Right kidney (tissue), 9 donors: ENCODE measurements at places on chromosomes 2 and 18.

DNA sequence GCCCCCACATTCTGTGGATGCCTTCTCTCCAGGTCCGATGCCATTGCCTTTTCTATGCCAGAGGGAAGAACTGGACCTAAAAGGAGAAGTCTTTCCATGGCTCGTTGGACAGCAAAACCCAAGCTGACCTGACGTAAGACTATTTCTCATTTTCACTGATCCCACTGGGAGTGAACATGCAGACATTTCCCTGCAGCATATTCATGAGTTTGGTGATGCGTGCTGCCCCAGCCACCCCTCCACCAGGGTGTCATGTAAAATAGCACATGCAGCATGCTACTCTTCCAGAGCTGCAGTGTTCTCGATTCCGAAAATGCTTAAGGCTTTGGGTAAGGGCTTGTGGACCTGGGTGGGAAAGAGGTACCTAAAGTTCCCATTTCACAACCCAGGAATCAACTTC lies 221.2 kb downstream of the UXS1 start:
- no peak for DNase-seq

DNA sequence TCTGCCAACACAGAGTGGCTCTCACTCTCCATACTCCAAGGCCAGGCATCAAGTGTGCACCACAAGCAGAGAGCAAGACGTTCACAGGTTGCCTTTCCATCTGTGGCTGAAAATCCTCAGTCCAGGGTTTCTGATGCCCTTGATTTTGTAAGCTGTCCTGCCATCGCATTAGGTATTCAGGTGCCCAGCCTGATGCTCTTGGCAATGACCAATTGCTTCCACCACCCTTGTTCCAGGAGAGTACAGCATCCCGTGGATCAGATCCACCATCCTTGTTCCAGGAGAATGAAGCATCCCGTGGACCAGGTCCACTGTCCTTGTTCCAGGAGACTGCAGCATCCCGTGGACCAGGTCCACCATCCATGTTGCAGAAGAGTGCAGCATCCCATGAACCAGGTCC lies 133.4 kb upstream of the GPC1 start:
- DNase-seq: no peak

DNA sequence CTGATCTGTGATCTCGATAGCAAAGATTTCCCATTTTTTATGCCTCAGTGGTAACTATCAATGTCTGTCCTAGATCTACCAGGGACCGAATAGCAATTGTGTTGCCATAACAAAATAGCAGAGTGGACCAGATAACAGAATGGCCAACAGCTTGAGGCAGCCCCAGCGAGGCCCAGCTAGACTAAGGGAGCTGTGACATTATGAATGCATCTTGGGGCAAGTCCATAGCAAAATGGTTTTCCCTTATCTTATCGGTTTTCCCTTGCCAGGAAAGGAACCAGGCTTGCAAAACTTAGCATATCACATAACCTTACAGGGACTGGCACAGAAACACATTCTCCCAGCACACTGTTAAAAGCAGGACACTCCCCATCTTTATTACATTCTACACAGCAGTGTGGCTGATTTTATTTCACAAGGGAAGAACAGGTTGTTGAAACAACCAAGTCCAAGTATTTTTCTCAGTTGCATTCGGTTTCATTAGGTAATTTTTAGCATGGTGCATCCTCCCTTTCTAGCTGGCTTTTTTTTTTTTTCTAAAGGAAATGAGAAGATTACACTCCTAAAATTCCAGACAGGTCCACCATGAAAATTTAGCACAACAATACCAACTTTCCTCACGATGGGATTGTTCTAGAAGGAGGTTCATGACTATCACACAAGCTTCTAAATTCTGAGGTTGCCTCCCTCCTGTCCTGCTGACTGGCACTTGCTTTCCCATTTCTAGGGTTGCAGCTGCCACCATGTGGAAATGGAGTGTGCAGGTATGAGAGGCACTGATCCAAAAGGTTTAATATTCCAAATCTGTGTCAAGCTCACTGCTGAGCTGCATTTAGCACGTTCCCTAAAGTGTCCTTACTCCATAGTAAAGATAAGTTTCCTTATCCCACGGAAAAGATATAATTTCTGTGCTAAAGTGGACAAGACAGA lies 97.0 kb upstream of the SLC35G4 start:
- DNase-seq: no peak

DNA sequence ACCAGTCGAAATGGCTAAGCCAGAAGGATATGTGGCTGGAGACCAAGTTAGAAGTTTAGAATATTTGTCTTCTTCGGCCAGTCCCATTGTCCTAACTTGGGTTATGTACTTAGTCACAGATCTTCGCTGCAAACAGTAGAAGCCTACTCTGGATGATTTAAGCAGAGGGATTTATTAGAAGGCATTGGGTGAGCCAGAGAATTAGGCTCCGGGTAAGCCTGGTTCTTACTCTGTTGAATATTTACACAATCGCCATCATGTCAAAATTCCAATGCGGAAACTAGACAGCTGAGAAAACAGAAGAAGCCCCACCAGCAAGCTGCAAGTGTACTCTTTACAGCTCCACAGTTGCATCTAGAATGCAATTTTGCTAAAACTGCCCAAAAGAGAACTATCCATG lies 276.6 kb downstream of the CMPK2 start:
- no peak for DNase-seq

GRCh38 chr2:42029171-42029570 lies 18.6 kb upstream of the PKDCC start:
- peak; percentile 20 for DNase-seq

DNA sequence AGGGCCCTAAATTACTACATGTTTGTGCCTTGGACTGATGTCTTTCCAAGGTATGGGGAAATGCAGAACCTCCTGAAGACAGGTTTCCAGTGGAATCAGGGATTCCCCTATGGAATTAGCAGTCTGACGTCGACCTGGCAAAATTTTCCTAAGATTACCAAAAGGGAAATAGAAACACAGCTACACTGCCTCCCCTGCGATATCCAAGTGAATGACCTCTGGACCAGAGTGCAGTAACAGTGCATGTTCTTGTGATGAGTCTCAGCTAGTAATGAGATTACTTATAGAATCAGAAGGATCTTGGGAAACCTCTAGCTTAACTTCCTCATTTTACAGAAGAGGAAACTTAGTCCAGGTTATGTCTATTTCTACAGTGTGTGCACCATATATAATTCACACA lies 21.3 kb upstream of the CHST9 start:
- no peak for DNase-seq

GRCh38 chr2:196331143-196331542 lies 159.8 kb upstream of the STK17B start:
- no peak for DNase-seq

DNA sequence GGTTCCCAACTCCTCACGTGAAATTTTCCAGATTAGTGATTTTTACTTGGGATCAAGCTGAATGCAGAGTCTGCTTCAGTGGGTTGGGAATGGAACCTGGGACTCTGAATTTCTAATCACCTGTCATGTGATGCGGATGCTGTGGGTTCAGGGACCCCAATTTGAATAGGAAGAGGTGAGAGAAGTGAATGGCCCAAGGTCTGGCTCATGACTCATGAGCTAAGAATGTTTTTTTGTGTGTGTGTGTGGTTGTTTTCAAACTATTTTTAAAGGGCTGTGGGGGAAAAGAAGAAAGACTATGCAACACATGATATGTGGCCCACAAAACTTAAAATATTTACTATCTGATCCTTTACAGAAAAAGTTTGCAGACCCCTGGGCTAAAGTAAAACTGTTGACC lies 108.5 kb upstream of the CYRIA start:
- no peak for DNase-seq

DNA sequence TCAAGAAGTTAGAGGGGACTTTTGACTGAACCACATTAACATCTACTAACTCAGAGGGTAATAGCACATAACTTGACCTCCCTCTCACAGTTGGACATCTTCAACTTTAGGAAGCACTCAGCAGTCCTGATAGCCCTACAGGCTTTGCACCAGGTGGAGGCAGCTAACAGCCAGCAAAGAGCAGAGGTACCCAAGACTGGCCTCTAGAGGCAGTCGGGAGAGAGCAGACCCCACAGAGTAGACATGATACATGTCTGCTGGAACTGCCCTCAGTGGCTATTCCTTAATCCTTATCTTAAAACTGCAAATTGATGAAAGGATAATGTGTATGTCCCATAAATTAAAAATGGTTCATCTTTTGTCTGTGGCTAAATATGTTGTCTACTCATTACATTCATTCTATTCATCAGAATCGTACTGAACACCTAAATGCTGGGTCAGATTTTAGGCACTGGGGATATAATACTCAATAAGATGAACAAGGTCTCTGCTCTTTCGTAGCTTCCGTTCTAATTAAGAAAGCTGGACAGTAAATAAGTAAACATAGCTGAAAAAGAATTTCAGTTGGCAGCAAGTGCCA lies 49.8 kb downstream of the CAB39 start:
- DNase-seq: no peak

GRCh38 chr18:52615943-52616342 lies 275.9 kb downstream of the DCC start:
- DNase-seq: no peak

- DNase-seq: no peak
Observed at GRCh38 chr2:77797088-77797487, 274.9 kb upstream of the LRRTM4 start.

DNA sequence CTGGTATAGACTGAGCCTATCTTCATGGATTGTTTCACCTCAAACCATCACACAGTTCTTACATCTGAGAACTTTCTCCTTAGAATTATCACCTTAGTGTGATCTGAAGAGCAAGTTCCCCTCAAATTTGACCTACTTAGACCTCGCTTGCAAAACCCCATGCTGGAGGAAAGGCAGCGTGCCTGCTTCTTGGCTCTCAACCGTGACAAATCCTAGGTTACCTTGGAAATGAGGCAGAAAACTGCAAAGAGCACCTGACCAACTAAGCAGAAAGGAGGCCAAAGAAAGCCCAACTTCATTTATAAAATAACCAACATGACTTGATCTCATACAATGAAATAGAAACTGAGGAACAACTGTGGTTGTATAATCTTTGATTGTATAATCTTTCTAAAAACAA lies 146.4 kb downstream of the RAB3GAP1 start:
- DNase-seq: no peak

DNA sequence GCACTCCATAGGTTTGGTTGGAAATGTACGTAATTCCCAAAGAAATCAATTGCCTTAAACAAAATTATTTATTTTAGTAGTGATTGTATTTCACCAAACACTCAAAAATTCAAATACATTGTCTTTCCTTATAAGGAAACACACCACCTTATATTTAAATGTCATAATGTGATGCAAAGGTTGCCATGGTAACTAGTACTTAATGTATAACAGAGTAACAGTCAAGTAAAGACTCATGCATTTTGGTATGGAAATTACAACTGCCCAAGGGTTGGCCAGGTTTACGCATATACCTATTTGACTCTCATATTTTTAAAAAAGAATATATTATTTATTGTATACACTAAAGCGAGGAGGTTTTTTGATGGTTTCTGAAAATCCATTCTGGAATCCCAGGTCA lies 231.2 kb downstream of the TCF4 start:
- no peak for DNase-seq

DNA sequence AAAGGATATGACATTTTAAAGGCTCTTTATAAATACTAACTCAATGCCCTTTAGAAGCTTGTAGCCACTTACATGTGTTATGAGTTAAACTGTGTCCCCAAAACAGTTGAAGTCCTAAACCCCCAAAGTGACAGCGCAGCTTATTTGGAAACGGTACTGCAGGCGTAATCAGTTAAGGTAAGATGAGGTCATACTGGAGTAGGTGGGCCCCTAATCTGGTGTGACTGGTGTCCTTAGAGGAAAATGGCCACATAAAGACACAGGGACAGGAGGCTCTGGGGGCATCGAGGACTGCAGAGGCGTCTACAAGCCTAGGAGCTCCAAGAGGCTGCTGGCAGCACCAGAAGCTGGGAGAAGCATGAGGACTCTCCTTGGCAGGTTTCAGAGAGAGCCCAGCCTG lies 8.5 kb downstream of the TXNL4A start:
- DNase-seq: no peak

DNA sequence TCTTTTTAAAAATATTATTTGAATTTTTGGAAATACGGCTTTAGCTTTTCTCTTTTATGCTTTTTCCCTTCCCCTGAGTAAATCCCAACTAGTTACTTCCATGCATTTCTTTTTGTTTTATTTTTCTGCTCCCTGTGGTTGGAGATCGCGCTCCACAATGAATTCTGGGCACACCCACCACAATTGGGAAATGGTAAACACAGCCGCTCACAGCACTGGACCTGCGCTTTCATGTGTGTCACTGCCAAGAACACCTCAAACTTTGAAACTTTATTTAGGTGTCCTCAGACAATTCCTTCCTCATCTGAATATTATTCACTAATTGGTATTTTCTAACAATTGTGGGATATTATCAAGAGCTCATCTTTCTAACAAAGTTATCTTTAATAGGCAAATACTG lies 82.8 kb upstream of the TMEM18 start:
- no peak for DNase-seq

GRCh38 chr2:164495491-164496223 lies 125.6 kb downstream of the GRB14 start:
- DNase-seq: peak; percentile 13

DNA sequence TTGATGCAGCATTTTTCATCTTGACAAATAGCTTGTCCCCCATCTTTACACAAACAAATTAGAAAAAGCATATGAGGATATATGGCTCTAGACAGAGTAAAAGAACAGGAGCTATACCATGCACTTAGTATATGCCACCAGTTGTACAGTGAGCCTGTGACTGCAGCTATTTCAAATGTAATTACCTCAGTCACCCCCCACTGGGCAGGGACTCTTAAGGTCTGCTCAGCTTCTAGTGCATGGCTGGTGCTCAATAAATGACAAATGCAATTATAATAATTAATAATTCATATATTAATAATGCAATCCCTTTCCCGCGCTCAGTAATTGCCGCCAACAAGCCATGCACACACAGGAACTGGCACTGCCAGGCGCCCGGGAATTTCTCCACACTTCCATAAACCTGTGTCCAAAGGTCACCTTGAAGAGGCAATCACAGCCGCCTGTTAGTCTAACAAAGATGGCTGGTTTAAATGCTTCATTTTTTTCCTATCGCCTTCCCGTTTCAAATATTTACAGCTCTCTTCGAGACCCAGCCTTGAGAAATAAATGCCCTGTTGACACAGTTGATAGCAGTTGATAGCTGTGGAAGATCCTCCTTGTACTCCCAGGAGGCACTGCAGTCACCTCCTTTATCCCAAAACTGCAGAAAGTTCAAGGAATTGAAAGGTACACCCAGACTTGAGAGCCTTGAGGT lies 156.6 kb downstream of the INO80D start:
- DNase-seq: no peak

DNA sequence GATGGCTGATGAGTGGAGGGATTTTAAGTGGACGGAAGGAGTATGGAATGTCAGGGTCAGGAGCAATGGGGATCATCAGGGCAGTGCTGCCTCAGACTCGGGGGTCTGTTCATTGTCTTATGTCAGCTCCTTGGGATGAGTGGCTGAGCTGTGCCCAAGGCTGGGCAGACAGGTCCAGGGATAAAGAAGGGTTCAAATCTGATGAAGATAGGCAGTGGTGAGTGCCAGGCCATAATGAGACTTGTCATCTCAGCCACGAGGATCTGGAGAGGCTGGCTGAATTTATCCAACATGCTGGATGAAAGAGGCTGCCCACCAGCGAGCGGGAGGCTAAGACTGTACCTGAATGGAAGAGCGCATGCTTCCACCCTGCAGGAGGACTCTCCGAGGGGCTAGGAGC lies 46.3 kb upstream of the APCDD1 start:
- DNase-seq: no peak
